Foreskin keratinocyte (primary cell): ENCODE measurements at places on chromosomes 12 and 14.

DNA sequence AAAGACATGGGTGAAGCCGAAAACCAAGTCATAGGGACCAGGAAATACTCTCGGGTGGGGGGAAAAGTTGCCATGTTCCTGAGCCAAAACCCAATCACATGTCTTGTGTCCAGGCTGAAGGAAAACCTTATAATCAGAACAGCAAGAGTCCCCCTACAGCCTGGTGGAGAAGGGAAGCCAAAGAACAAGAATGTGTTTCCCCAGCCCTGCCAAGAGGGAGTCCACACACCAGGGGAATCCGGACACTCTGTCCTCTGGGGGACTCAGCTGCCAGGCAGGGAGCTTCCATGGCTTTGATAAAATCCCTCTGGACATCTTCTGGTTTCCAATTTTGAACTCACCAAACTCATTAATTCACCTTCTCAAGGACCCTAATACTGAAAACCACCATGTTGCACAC, 273.0 kb downstream of the FOXN3 start:
- no peak for DNase-seq

DNA sequence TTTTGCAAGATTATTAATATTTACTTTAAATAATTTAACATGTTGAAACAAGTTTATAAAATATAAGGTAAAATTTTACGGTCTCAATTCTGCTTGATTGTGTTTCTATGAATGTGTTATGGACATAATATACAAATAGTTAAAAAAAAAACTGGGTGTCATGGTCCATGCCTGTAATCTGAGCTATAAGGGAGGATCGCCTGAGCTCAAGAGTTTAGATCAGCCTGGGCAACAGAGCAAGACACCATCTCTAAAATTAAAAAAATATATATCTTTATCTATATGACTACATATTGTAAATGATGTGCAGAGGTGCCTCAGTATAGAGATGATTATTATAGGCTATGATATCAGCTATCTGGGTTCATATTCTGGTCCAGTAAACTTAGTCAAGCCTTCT, 9.9 kb downstream of the PAPOLA start:
- no peak for DNase-seq

- peak; percentile 22 for DNase-seq
Observed at GRCh38 chr12:102479099-102479885, 1.1 kb downstream of the IGF1 start.

- DNase-seq = no peak
Observed at GRCh38 chr12:104673294-104673693, 216.5 kb downstream of the CHST11 start.

- DNase-seq = no peak
Observed at GRCh38 chr12:131817241-131817640, 11.0 kb upstream of the MMP17 start.
